Testis (tissue), 5 donors: ENCODE measurements at places on chromosomes 2 and 18. TPM values are rescaled to one million over a fixed set of nuclear protein-coding genes. Genes with fewer than 3 reads are reported as not detected.

Gene KATNAL2
- total RNA-seq, result 17.5 TPM

DNA sequence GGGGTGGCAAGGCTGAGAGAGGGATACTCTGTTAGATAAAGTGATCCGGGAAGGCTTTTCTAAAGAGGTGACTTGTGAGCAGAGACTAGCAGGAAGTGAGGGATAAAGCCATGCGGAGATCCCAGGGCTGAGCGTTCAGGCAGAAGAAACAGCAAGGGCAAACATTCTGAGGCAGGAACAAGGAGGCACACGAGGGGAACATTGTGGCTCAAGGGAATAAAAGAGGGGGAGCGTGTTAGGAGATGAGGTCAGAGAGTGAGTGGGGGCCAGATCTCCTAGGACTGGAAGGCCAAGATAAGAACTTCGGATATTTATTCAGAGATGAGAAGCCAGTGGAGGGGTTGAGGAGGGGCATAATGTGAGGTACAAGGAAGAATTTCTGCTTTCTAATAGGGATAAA lies 67.1 kb downstream of the ACTR2 start:
- no peak for DNase-seq
- H3K36me3 ChIP-seq, result no peaks in the 10 kb centered on the region
- no peak overlapping the region for H3K4me3 ChIP-seq
- no peaks in the 10 kb centered on the region for H3K27me3 ChIP-seq
- peaks cover 12% of the 10 kb centered on the region for H3K4me1 ChIP-seq

DNA sequence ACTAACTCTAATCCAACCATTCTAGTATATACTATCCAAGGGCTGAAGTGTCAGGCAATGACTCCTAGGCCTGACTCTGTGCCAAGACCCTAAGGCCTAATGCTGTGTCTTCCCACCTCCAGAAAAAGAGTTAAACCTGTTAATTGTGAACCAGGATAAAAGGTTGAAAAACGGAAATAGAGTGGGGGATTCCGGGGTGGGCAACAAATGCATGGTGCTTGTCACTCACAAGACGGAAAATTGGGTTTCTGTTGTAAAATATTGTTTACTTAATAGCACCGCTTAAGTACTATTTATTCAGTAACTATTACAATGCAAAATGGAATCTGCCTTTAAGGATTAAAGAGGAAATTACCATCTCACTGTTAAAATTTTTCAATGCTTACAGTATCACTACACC lies 3.2 kb downstream of the STK17B start:
- H3K27ac ChIP-seq, result no peak overlapping the region
- DNase-seq, result no peak
- H3K36me3 ChIP-seq, result no peaks in the 10 kb centered on the region

- peak within 1 kb of the TSS; percentile 50 for H3K27ac ChIP-seq
- H3K4me3 ChIP-seq, result peak within 1 kb of the TSS; percentile 52
- DNase-seq, result peak; percentile 57
- H3K27me3 ChIP-seq, result no peaks in the 10 kb centered on the region
These were observed at the start of gene MAPK4 for GRCh38 chr18:50559752-50560680. TSS of gene MAPK4 (plus strand) at chr18:50560087. CDS start at chr18:50663959, 103,872 bp downstream.

DNA sequence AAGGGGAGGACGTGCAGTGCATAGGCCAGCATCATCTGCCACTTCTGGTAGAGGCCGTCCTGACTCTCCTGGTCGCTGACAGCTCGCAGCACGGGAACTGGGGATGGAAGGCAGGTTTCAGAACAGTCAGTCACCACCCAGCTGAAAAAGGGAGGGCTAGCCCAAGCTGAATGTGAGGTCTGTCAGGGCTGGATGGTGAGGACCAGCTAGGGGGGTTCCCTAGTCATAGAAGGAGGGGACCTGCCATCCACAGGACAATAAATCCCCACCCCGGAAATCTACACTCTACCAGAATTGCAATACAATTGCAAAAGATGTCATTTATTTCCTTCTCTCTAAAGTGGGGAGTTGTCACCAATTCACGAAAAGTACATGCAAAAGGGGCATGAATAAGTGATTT lies 15.8 kb downstream of the ABCG5 start:
- no peak for DNase-seq
- H3K27me3 ChIP-seq, result no peaks in the 10 kb centered on the region
- no peak overlapping the region for H3K27ac ChIP-seq
- no peaks in the 10 kb centered on the region for H3K36me3 ChIP-seq
- H3K4me1 ChIP-seq, result no peaks in the 10 kb centered on the region

GRCh38 chr2:17538844-17539554 lies 1.5 kb upstream of the VSNL1 start:
- no peaks in the 10 kb centered on the region for H3K27me3 ChIP-seq
- H3K4me1 ChIP-seq, result peaks cover 12% of the 10 kb centered on the region
- DNase-seq, result peak; percentile 65
- no peak overlapping the region for H3K27ac ChIP-seq
- no peaks in the 10 kb centered on the region for H3K36me3 ChIP-seq

GRCh38 chr2:222993920-222994650 lies 57.9 kb upstream of the KCNE4 start:
- no peaks in the 10 kb centered on the region for H3K4me1 ChIP-seq
- H3K27me3 ChIP-seq, result no peaks in the 10 kb centered on the region
- H3K4me3 ChIP-seq, result no peak overlapping the region
- H3K36me3 ChIP-seq, result no peaks in the 10 kb centered on the region
- peak overlapping the region; percentile 58 for H3K27ac ChIP-seq
- DNase-seq, result peak; percentile 90

- peak overlapping the region; percentile 59 for H3K27ac ChIP-seq
- H3K36me3 ChIP-seq, result no peaks in the 10 kb centered on the region
- no peak for DNase-seq
- no peaks in the 10 kb centered on the region for H3K27me3 ChIP-seq
- H3K4me3 ChIP-seq, result no peak overlapping the region
- peaks cover 44% of the 10 kb centered on the region for H3K4me1 ChIP-seq
These were observed 88.1 kb upstream of the KLF7 start for GRCh38 chr2:207253666-207254345.
